ENCODE measurements at places on chromosomes 2 and 18. TPM values are rescaled to one million over a fixed set of nuclear protein-coding genes. Genes with fewer than 3 reads are reported as not detected.

Gene KLHL30
- total RNA-seq, result not detected

Gene HTR2B
- total RNA-seq, result not detected

Gene UPP2
- not detected for total RNA-seq

Gene MARS2
- total RNA-seq, result 10.0 TPM

Gene ABCG5
- total RNA-seq, result not detected

Gene IL1F10
- total RNA-seq, result not detected

Gene AGXT
- total RNA-seq, result not detected

Gene NTSR2
- total RNA-seq, result not detected

Gene C2orf92
- 6.5 TPM for total RNA-seq

Gene SLC20A1
- 149 TPM for total RNA-seq

Gene MAPK4
- not detected for total RNA-seq

Gene MTCL1
- total RNA-seq, result 0.66 TPM

Gene EVX2
- total RNA-seq, result not detected

Gene SLC11A1
- not detected for total RNA-seq

Gene ASTL
- 3.4 TPM for total RNA-seq

Gene EPB41L3
- total RNA-seq, result 5.4 TPM

Gene GYPC
- total RNA-seq, result 111 TPM

Gene FHL2
- total RNA-seq, result 2.6 TPM

Gene LYPD6
- total RNA-seq, result not detected

Gene ARL4C
- total RNA-seq, result 50.0 TPM

Gene LRRC30
- not detected for total RNA-seq

Gene ANKRD30B
- not detected for total RNA-seq

Gene PDE11A
- total RNA-seq, result not detected

Gene TMEM163
- not detected for total RNA-seq

Gene CHST9
- total RNA-seq, result not detected

Gene IL1A
- total RNA-seq, result 0.49 TPM

Gene DCDC2C
- total RNA-seq, result not detected

Gene PREPL
- 25.0 TPM for total RNA-seq

Gene LGALSL
- total RNA-seq, result 1.0 TPM

Gene CXCR4
- 104 TPM for total RNA-seq

Gene CIB4
- not detected for total RNA-seq

Gene FEV
- not detected for total RNA-seq

Gene TUBA4B
- total RNA-seq, result not detected

Gene BZW1
- total RNA-seq, result 492 TPM

Gene RAB17
- total RNA-seq, result not detected

Gene HRH4
- total RNA-seq, result not detected

Gene KCNIP3
- not detected for total RNA-seq

Gene REEP1
- total RNA-seq, result 0.45 TPM

Gene ABCB11
- not detected for total RNA-seq

Gene TYW5
- total RNA-seq, result 8.3 TPM

Gene ICOS
- total RNA-seq, result 54.4 TPM

Gene GRP
- not detected for total RNA-seq

Gene LAMA1
- not detected for total RNA-seq

Gene SLC5A7
- total RNA-seq, result not detected

Gene CD8B
- 1.3 TPM for total RNA-seq

Gene ABCB6
- total RNA-seq, result 27.8 TPM

Gene SYT4
- total RNA-seq, result not detected

Gene GKN2
- total RNA-seq, result not detected

Gene MDH1B
- 0.36 TPM for total RNA-seq

Gene LMAN2L
- total RNA-seq, result 5.1 TPM

Gene MARCO
- total RNA-seq, result not detected

Gene SCTR
- total RNA-seq, result not detected

Gene CNGA3
- total RNA-seq, result not detected

Gene FOXI3
- total RNA-seq, result not detected

Gene FSIP2
- 0.09 TPM for total RNA-seq

Gene LIMS2
- total RNA-seq, result 15.5 TPM

Gene ANTXR1
- total RNA-seq, result not detected

Gene RESP18
- total RNA-seq, result not detected
